ENCODE measurements at places on chromosomes 6 and 20. TPM values are rescaled to one million over a fixed set of nuclear protein-coding genes. Genes with fewer than 3 reads are reported as not detected.

- DNase-seq: peak; percentile 27
These were observed 116.3 kb upstream of the CHD6 start for GRCh38 chr20:41734506-41734945.

GRCh38 chr20:3904857-3905256 is 15.7 kb downstream of the PANK2 start:
- no peak for DNase-seq

GRCh38 chr6:12203001-12203400 is 87.2 kb upstream of the EDN1 start:
- DNase-seq: peak; percentile 92

GRCh38 chr6:169983651-169984050 is 232.2 kb downstream of the ERMARD start:
- no peak for DNase-seq

DNA sequence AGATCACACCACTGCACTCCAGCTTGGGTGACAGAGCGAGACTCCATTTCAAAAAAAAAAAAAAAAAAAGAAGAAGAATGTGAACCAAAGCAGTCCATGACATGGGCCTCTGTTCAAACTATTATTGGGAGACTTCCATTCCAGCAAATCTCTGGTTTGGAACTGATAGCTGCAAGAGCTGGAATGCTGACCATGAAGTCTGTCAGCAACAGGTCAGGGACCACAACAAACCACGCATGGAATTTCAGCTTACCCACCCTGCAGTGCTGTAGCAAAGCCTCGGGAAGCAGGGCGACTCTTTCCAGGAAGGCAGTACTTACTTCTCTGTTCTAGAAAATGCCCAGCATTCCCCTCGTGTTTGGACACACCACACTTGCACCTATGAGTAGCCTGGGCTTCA is 34.1 kb upstream of the TBC1D7 start:
- DNase-seq: peak; percentile 99

GRCh38 chr6:166174031-166174430 is 6.4 kb upstream of the TBXT start:
- DNase-seq: no peak

DNA sequence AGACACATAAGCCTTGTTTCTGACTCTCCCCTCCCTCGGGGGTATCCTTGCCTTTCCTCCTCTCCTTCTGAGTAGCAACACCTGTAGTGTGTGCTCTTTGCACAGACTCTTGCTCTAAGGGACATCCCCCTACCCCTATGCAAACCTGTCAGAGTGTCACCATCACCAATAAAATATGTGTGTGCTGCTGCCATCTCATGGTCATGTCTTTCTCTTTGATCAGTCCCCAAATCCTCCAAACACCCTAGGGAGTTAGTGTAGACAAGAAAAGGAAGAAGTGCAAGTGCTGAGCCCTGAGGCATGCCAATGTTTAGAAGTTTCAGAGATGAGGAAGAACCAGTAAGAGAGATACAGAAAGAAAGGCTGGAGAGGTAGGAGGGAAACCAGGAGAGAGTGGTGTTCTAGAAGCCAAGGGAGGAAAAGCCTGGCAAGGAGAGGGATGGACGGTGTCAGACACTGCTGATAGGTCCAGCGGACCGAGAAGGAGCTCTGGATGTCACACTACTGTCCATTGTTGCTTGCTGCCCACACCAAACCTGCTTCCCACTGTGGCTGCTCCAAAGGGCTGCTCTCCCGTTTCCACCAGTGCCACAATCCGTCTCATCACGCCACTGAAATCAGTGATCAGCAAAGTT is 16.4 kb downstream of the TRMT6 start:
- DNase-seq: peak; percentile 36

DNA sequence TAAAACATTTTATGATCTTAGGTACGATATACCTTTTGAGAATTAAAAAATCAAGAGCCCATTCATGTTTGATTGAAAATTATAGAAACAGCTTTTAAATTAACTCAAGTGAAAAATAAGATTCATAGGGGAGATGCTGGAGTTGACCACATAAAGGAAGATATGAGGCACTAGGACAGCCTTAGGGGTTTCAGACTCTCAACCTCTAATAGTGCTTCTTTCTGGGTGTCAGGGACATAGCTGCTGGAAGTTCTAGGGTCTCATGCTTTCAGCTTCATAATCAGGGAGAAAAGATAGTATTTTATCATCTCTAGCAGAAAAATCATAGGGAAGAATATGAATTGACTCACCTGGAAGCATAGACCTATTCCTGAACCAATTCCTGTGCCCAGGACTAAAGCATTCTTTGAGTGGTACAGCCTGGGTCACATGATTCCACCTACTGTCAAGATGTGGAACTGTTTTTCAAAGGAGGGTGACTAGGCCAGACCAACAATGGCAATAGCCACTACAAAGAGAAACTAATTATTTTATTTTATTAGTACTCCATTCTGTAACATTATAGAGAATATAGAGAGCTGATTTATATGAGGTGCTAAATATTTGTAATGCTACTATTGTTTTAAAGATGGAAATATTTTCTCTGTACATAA is 27.8 kb upstream of the CENPW start:
- DNase-seq: peak; percentile 28

DNA sequence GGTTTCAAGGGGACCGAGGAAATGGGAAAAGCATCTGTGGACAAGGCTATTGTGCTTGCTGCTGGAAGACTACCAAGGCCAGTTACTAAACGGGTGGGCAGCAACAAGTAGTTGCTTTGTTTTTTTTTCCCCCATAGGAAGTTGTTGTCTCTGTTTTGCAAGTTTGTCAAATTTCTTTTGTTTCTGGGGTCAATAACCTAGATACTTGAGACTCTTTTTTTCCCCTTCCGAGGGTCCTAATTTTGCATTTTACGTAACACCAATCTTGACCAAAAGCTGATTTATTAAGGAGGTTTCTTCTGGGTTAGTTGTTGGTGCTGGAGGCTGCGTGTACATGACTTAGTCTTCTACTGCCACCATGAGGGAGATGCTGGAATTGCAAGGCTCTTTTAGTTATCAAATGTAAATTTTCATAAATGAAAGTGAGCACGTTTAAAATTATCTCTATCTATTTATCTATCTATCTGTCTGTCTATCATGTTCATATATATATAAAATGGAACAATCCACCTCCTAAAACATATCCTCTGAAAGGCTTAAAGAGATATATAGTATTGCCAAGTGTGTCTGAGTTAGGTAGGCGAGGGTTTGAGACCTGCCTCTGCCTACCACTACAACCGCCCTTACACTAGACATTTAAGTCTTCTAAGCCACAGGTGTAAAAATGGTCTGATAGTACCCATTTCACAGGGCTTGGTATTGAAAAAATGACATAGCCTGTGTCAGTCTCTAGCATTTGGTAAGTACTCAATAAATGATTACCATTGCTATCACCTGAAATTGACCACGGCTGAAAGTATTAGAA is 60.2 kb downstream of the GCLC start:
- peak; percentile 62 for DNase-seq

BPIFB1 gene
- not detected for total RNA-seq

XRN2 gene
- total RNA-seq: 135 TPM

MYO6 gene
- total RNA-seq: 53.3 TPM

TNFAIP3 gene
- 35.2 TPM for total RNA-seq

CFAP206 gene
- 0.17 TPM for total RNA-seq

OR2B6 gene
- not detected for total RNA-seq

HBS1L gene
- total RNA-seq: 115 TPM

Data from renal cortical epithelial cell (primary cell).